Osteocyte (in vitro differentiated cells): ENCODE measurements at places on chromosomes 4 and X.

DNA sequence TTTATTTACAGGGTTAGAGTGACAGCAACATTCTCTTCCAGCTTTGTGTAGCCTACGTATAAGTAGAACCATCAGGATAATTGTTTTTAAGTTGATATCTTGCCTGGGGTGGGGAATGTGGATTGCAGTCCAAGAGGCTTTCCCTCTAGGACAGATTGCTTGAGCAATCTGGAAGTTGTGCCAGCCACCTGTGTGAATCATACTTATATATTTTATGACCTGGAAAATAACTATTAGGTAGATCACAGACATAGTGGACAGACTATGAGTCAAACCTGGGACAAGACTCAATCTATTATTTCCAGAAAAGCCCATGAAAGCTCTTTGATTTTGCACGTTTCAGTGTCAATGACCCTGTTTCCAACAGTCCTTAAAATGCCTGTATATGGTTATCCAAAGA lies 98.9 kb downstream of the TLL1 start:
- peaks cover 14% of the 10 kb centered on the region for H3K4me1 ChIP-seq
- DNase-seq: no peak
- no peak overlapping the region for H3K4me3 ChIP-seq
- H3K27ac ChIP-seq: no peak overlapping the region
- H3K27me3 ChIP-seq: no peaks in the 10 kb centered on the region
- peaks cover 5% of the 10 kb centered on the region for H3K36me3 ChIP-seq

DNA sequence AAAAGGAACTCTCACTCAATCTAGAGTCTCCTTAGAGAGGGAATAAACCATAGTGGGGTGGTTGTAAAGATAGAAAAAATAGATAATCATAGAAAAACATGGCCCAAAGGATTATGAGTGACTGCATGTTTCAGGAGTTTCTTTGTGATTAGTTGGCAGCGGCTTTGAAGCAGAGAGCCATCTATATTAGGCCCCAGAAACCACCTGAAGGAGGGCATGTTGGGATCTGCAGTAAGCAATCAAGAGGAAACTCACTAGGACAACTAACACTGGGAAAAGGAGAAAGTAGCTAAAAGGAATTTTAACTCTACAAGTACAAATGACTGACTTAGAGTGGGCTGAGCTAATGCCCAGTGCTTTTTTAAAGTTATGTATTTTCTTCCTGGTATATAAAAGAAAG lies 269.2 kb upstream of the NRK start:
- no peaks in the 10 kb centered on the region for H3K27me3 ChIP-seq
- H3K4me3 ChIP-seq: no peak overlapping the region
- H3K36me3 ChIP-seq: no peaks in the 10 kb centered on the region
- no peak overlapping the region for H3K27ac ChIP-seq
- DNase-seq: no peak

DNA sequence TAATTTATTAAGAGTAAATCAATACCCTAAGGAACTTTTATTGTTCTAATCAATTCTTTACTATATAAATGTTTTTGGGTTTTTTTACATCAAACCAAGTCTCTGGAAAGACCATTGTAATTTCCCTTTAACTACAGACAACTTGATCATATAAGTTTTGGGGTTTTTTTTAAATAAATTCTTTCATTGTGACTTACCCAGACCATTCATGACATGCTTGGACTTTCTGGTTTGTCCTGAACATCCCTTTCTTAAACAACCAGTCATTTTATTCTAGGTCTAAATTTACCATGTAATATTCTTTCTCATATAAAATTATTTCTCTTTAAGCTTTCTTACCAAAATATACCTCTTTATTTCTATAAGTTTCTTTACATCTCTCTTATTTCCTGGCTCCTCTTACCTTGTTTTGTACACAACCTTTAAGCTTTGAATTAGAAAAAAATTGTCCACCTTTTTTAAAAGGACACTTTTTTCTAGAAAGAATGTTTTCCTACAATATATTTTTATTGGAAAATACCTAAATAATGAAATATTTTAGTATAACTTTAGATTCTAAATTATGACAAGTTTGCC lies 8.4 kb downstream of the CNGA1 start:
- no peak overlapping the region for H3K4me3 ChIP-seq
- H3K36me3 ChIP-seq: no peaks in the 10 kb centered on the region
- DNase-seq: no peak
- H3K27me3 ChIP-seq: peaks cover 7% of the 10 kb centered on the region
- no peaks in the 10 kb centered on the region for H3K4me1 ChIP-seq

DNA sequence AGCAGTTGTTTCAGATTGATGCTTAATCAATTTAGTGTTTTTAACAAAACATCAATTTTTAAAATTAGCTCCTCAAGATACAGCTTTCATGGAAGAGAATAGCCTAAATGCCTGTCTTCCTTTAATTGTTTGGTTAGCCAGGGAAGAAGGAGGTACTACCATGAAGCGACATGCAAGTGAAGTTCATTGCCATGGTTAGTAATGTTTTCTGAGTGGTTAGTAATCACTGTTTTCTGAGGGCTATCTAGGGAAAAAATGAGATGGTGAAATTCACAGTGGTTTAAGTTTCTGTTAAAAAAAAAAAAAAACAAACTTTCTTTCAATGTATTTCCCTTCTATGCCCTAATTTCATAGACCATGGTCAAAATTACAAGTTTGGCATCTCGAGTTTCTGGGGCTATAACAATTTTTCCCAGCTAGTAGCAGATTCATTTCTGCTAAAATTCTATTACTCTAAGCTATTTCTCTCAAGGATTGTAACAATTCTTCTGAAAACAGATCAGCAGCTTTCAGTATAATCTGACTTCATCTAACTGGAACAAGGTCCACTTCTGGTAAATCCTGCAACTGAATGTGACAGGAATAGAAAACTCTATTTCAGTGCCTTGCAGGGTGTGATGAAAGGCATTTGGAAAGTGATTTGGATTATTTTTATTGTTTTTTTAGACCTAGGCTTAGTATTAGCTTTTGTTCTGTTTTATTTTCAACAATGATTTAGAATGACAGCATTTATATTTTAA lies 157.0 kb downstream of the PCDH18 start:
- peaks cover 38% of the 10 kb centered on the region for H3K4me1 ChIP-seq
- H3K27me3 ChIP-seq: no peaks in the 10 kb centered on the region
- H3K36me3 ChIP-seq: no peaks in the 10 kb centered on the region
- H3K4me3 ChIP-seq: no peak overlapping the region

GRCh38 chr4:77856152-77856551 lies 6.5 kb upstream of the MRPL1 start:
- no peak for DNase-seq
- no peak overlapping the region for H3K4me3 ChIP-seq
- H3K4me1 ChIP-seq: peaks cover 2% of the 10 kb centered on the region
- H3K36me3 ChIP-seq: no peaks in the 10 kb centered on the region

DNA sequence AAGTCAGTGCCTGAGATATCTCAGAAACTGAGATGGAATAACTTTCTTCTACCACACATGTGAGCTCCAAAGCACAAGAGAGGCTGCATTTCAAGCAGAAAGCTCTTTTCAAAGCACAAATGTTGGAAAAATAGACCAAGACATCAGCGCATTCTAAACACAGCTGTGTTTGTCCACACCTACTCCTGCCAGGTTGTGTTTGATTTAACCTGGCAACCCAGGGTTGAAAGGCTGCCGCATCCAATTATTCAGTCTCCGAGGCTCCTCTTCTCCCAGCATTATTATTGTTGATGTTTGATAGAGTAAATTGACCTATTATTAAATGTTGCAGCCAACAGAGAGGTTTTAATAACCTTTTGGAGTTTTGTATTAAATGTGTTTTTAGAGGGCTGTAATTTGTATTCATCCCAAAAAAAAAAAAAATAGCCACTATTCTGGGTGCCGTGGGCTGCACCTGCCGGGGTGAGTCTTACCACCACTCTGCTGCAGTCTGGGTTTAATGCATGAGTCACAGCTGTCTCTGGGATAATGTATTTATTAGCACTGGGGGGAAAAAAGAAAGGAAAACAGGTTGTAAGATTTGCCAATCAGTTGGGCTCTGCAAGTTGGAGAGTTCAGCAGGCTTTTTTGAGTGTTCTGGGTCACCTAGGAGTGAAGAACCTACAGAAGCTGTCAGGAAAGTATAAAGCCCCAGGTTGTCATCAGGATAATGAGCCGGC lies 105.2 kb upstream of the NOCT start:
- no peaks in the 10 kb centered on the region for H3K36me3 ChIP-seq
- H3K4me3 ChIP-seq: no peak overlapping the region
- DNase-seq: no peak
- peak overlapping the region; percentile 82 for H3K27ac ChIP-seq

GRCh38 chr4:61336488-61336887 lies 136.4 kb downstream of the ADGRL3 start:
- H3K36me3 ChIP-seq: no peaks in the 10 kb centered on the region
- H3K27ac ChIP-seq: no peak overlapping the region
- H3K27me3 ChIP-seq: no peaks in the 10 kb centered on the region
- H3K4me3 ChIP-seq: no peak overlapping the region

- no peak overlapping the region for H3K27ac ChIP-seq
- H3K4me3 ChIP-seq: no peak overlapping the region
- H3K27me3 ChIP-seq: no peaks in the 10 kb centered on the region
- H3K36me3 ChIP-seq: no peaks in the 10 kb centered on the region
- H3K4me1 ChIP-seq: no peaks in the 10 kb centered on the region
These were observed 7.7 kb downstream of the SCML1 start for GRCh38 chrX:17744896-17745523.

DNA sequence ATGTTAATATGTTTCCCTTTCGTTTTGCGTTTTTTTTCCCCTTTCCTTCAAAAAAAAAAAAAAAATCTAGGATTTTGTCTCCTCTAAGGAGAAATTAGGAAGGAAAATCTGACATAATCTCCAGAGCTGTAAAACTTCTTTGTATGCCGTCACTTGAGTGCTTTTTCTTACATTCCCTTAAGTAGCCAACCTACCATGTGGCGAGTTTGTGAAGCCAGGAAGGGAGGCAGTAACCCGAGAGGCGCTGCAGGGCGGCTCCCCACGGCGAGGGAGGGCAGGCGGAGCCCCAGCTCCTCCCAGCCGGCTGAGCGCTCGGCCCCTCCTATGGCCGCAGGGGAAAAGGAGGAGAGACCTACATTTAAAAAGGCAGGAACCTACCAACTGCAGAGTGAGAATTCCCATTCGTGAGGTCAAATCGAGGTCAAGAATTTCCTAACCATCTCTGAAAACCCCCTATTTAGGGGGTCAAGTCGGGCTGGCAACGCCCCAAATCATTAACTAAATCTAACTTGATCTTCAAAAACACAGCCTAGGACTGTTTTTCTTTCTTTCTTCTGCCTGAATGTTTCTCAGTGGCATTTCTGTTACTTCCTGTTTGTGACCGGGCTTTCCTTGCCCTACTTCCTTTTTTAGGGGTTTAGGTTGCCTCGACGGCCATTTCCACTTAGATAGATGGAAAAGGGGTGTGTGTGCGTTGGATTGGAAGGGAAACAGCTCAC lies 345.1 kb upstream of the KLF3 start:
- peak; percentile 96 for DNase-seq
- H3K27me3 ChIP-seq: no peaks in the 10 kb centered on the region
- no peaks in the 10 kb centered on the region for H3K36me3 ChIP-seq
- H3K27ac ChIP-seq: peak overlapping the region; percentile 90

GRCh38 chrX:100487795-100488194 lies 77.7 kb upstream of the PCDH19 start:
- no peak overlapping the region for H3K27ac ChIP-seq
- no peak for DNase-seq
- H3K36me3 ChIP-seq: no peaks in the 10 kb centered on the region
- H3K4me1 ChIP-seq: no peaks in the 10 kb centered on the region
- no peak overlapping the region for H3K4me3 ChIP-seq

DNA sequence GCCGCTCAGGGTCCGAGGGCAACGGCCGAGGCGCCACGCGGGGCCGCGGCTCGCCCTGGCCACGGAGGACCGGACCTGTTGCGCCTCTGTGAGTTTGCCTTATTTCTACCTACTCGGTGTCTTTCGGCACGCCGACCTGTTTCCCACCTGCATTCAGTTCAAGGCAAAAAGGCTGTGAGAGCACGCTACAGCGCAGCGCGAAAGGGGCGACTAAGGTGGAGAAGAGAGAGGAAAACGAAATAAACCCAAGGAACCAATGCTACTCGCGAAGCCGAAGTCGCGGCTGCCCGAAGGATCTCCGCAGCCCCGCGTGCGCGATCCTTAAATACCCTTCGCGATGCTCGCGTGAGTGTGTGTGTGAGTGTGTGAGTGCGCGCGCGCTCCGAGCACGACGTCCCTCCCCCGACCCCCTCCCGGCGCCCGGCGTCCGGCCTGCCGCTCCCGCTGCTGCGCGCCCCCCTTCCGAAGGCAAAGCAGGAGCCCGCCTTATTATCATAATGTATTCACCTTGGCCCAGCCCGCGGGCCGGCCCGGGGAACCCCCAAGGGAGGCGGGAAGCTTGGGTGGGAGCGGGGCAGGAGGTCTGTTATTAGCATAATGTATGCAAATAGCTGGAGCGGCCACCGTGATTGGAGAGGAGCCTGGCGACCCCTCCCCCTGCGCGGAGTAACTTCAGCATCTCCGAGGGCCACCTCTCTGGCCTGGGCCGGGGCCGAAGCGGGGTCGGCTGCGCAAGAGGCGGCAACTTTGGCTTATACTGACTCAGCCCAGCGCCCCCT lies at the start of gene COL25A1:
TSS of gene COL25A1 (minus strand) at position 298 of the 779 bp plus-strand sequence.
- H3K4me1 ChIP-seq: peaks cover 10% of the 10 kb centered on the region
- H3K36me3 ChIP-seq: no peaks in the 10 kb centered on the region
- peak; percentile 84 for DNase-seq
- H3K27ac ChIP-seq: peak within 1 kb of the TSS; percentile 5
- H3K27me3 ChIP-seq: peaks cover 47% of the 10 kb centered on the region

- H3K27ac ChIP-seq: no peak overlapping the region
- H3K4me1 ChIP-seq: peaks cover 12% of the 10 kb centered on the region
- no peaks in the 10 kb centered on the region for H3K36me3 ChIP-seq
- DNase-seq: no peak
These were observed 586.0 kb upstream of the AADAT start for GRCh38 chr4:170675568-170676262.

DNA sequence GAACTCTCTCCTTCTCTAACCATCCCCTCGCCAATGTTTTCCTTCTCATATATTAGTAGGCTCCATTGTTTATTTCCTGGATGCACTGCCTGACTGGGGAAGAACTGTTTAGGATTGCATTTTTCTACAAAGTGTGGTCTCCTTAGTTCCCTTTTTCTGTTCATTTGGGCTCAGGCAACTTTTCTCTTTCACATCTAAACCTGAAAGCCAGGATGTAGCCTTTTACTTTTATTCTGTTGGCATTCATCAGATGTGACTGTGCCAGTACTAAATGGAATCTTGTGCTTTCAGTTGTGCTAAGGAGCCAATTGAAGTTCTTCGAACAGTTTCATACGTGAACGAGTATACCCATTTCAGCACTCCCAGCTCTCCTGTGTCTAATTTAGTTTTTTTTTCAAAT lies 59.8 kb downstream of the DDIT4L start:
- H3K4me3 ChIP-seq: no peak overlapping the region
- H3K27ac ChIP-seq: no peak overlapping the region
- DNase-seq: no peak
- H3K4me1 ChIP-seq: no peaks in the 10 kb centered on the region

DNA sequence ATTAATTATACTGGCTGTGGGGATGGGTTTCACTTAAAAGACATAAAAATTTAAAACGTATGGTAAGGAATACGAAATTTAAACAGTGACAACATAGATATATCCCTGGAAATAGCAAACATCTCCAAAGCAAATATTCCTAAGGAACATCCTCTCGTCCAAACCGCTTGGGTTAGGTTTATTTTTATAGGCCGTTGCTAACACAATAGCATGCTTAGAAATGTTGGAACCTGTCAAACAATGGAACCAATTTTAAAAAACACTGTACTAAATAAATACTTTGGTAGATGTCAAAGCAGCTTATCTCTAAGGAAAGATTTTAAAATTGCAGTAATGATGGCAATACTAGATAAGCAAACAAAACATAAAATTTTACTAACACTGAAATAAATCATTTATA lies 45.4 kb downstream of the SEC24D start:
- DNase-seq: no peak
- no peak overlapping the region for H3K27ac ChIP-seq
- H3K4me1 ChIP-seq: peaks cover 21% of the 10 kb centered on the region
- no peaks in the 10 kb centered on the region for H3K27me3 ChIP-seq
